T-helper 9 cell (primary cell): ENCODE measurements at places on chromosomes 1 and 21.

- peak; percentile 64 for DNase-seq
These were observed 22.7 kb upstream of the ARF1 start for GRCh38 chr1:228059634-228060457.

DNA sequence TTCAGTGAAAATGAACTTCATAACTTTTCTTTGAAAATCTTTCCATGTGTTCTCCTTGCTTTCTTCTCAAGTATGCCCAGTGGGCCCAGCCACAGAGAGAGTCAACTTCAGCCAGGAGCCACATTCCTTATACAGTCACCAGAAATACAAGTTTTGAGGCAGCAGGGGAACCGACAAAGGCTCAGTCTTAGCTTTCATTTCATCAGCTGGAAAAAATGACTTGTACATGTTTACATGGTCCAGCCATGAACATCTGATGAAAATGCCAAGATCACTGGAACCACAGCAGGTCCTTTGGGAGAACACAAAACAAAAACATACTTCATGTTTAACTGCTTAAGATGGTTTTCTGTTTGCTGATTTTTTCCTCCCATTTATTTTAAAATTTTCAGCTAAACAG lies 72.5 kb downstream of the SYDE2 start:
- DNase-seq = no peak

GRCh38 chr1:177170756-177171535 lies at the start of gene BRINP2:
TSS of gene BRINP2 (plus strand) at chr1:177170958. CDS start at chr1:177229877, 58,919 bp downstream.
- DNase-seq = no peak

DNA sequence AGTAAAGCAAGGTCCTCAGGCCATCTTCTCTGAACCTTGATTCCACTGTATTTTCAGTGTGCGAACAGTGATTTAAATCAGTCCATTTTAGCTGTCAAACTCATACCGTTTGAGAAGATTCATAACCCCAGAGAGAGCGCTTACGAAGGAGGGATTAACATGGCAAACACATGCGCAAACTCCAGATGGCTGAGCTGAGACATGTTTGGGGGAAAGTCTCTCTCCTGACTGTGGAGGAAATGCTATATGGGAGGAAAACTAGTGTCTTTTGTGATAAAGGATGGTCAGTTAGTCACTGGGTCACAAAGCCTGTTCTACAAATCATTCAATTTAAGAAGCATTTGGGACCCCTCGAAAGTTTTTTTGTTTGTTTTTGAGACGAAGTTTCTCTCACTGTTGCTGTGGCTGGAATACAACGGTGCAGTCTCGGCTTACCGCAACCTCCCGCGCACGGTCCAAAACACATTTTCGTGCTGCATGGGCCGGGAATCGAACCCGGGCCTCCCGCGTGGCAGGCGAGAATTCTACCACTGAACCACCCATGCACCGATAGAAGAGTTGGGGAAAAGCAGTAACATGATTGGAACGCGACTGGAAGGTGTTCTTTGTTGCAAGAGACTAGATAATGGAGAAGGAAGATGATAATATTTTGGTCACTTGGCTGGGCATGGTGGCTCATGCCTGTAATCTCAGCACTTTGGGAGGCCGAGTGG lies 58.4 kb upstream of the CXADR start:
- DNase-seq = peak; percentile 0

DNA sequence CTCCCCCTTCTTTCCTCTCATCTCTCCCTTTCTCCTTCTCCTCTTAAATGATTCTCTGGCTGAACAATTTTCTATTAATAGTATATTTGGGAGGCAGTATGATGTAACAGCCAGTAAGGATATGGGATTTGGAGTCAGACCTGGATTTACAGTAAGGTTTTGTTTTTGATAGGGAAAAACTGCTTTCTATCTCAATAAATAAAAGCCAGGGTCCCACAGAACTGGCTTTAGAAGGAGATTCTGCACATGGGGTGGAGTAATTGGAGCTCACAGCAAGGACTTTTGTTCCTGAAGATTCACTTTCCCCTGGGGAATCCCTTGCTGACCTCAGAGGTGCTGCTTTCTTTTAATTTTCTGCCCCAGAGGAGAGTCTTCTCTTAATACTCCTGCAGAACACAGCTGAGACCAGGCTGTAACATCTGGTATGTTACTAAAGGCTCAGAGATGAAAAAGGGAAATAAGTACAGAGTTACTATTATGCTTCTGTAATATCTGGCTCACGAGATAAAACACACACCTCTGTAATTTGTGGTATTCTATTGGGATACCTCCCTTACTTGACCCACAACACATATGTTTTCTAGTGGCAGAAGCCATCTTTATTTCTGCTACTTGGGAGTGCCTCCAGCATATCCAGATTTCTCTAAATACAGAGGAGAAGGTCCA lies 13.4 kb downstream of the EPB41 start:
- DNase-seq = no peak

- DNase-seq = no peak
These were observed 148.4 kb downstream of the CD247 start for GRCh38 chr1:167369933-167370332.

GRCh38 chr1:7586031-7586941 lies 184.8 kb upstream of the VAMP3 start:
- DNase-seq = no peak

DNA sequence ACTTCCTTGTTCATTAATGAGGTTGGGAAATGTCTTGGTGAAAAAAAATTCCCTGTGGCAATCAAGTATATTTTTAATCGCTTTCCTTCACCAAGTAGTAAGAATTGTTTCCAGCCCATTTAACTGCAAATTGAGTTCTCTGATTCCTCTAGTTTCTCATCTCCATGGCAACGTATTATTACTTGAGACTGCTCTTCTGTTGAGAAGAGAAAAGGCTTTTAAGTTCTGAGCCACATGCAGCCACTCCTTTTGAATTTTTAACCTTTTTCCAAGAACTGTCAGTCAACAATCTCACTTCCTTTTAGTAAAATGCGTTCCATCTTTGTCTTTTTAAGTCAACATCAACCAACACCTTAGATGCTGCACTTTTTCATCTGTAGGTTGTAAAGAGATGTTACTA lies 75.7 kb upstream of the KIAA1614 start:
- DNase-seq = no peak

GRCh38 chr1:231062500-231063270 lies 22.6 kb upstream of the FAM89A start:
- no peak for DNase-seq

DNA sequence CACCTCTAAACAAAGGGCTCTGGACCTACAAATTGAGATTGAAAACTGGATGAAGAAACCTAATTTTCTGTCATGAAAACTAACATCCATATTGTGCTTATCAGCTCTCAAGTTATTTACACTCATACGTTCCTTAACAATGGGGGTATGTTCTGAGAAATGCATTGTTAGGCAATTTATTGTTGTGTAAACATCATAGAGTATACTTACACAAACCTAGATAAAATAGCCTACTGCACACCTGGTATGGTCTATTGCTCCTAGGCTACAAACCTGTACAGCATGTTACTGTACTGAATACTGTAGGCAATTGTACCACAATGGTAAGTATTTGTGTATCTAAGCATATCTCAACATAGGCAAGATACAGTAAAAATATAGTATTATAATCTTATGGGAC lies 191.4 kb downstream of the TM2D1 start:
- DNase-seq = no peak

GRCh38 chr1:145991735-145992412 lies 4.5 kb downstream of the TXNIP start:
- DNase-seq = no peak

- no peak for DNase-seq
These were observed 479 bp downstream of the RGS16 start for GRCh38 chr1:182603646-182604174.

DNA sequence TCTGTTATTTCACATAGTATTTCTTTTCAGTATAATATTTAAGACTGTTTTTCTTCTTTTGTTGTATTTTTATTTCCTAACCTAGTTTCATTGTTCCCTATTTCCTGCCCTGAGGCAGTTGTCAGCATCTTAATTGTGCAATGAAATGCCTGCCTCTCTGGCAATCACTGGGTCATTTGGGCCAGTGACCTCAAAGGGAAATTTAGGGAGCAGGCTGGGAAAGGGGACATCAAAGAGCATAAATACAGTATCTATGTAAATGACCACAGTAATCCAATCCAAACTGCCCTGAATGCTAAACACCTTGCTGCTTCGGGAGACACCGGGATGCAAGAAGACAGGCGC lies 147.8 kb downstream of the TLR5 start:
- DNase-seq = no peak
